Activated gamma-delta T cell treated with Interleukin-2 at 50 U/mL for 16 hours (primary cell): ENCODE measurements at places on chromosomes 7 and 10.

DNA sequence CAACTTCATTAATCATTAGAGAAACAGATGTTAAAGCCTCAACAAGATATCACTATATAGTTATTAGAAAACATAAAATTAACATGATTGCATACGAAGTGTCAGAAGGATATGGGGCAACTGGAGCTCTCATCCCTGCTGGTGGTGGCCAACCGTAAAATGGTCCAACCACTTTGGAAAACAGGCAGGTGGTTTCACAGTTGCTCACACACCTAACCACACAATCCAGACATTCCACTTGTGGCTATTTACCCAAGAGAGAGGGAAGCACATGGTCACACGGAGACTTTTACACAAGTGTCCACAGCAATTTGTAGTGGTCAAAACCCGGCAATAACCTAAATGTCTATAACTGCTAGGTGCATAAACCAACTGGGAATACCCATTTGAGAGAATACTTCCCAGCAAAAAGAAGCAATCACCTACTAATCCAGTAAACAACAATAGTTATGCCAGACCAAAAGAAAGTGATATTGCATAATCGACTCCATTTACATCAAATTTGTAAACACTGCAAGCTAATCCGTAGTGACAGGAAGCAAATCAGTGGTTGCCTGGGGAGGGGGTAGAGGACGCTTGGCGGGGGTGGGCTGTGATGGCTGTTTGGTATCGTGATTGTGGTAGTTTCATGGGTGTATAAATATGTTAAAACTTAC, 91.8 kb downstream of the LARP4B start:
- no peak for DNase-seq

GRCh38 chr7:40156988-40157387, 22.2 kb downstream of the SUGCT start:
- DNase-seq: no peak

GRCh38 chr10:10782603-10783002, 235.1 kb upstream of the CELF2 start:
- no peak for DNase-seq

DNA sequence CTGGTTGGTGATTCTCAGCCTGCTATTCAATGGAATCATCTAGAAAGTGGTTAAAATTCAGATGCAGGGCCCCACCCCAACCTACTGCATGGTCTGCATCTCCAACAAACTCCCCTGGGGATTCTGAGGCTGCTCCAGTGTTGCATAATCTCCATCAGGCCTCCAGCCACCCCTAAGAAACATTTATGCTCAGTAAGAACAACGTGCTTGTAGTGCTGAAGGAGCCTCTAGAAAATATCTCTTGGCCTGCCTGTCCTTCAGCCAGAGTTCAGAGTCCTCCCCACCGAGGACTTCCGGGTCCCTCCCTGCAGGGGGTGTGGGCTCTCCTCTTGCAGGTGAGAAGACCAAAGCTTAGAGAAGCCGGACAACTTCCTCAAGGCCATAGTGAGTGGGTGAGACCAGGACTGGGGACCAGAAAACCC, 159.8 kb downstream of the SH3PXD2A start:
- DNase-seq: no peak
